Stimulated activated CD8-positive, alpha-beta memory T cell treated with anti-CD3 and anti-CD28 coated beads, Interleukin-7, amount 100 ng/mL, for 1 hour (primary cell): ENCODE measurements at places on chromosomes 7 and 10.

DNA sequence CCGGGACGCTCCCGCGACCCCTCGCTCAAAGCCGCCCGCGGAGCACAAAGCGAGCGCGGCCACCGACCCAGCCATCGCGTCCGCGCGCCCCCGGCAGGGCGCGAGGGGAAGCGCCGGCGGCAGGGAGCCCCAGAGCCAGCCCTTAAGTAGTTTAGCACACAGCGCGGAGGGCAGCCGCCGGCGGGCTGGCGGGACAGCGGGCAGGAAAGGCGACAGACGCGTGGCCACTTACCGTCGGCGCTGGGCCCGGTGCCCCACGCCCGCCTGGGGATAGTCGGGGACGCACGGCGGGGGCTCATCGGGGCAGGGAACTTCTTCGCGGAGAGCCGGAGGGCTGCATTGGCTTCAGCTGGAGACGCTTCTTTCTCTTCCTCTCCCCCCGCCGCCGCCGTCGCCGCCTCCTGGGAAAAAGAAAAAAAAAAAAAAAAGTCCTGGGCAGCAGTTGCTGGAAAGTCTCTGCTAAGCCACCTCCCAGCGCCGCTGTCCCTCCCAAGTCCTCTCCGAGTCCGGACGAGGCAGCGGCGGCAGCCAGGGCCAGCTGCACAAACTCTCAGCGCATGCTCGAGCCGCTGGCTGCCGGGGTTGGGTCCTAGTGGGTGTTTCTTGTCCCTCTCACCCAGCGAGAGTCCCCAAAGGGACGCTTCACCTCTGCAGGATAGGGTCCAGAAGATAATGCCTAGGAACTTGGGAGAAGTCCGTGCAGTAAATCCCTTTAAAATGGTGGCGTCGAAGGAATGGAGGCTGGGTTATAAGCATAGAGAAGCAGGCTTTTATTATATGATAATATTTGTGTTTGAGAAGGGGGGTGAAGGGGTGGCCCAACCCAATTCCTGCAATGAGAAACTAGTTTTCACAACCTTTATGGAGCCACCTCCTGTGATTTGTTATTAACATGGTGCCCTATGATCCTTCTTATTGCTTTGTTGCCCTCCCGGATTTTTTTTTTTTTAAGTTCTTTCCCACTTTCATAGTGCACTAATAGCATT, at the start of gene TSPAN12:
Gene TSPAN12, minus strand, starts transcription at position 557 of the 986 bp plus-strand sequence. CDS start 1,381 bp downstream, outside the sequence.
- DNase-seq: no peak

DNA sequence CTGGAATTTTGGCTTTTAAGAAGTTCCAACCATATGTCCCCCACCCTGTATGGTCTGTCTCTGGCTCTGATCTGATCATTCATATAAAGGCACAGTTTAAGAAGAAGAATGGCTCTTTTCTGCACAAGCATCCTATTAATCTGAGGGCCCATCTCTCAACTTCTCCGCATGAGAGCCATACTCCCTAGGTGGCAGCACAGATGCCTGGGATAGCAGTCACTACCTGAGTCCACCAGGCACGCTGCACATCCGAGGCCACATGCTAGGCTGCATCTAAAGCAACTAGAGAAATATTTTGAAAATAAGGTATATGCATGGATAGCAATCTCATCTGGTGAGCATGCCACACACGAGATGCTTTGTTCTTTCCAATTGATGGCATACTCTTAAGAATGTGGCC, 565.5 kb downstream of the PARD3 start:
- no peak for DNase-seq

DNA sequence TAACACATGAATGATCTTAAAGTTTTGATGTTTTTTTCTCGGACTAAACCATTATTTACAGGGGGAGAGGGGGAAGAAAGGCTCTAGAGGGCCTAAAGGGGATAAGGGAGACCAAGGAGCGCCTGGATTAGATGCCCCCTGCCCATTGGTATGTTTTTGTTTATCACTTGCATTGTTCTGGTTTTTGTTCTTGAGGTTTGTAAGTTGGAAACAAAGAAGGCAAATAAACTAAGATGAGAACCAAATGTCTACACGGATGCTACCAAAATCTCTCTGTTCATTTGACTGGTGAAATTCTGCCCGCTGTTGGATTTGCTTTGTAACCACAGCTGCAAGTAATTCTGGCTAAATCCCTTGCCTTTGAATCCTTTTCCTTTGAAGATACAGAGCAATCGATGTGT, 99.8 kb upstream of the MACROH2A2 start:
- no peak for DNase-seq

GRCh38 chr7:105827151-105827875, 49.1 kb downstream of the ATXN7L1 start:
- no peak for DNase-seq

DNA sequence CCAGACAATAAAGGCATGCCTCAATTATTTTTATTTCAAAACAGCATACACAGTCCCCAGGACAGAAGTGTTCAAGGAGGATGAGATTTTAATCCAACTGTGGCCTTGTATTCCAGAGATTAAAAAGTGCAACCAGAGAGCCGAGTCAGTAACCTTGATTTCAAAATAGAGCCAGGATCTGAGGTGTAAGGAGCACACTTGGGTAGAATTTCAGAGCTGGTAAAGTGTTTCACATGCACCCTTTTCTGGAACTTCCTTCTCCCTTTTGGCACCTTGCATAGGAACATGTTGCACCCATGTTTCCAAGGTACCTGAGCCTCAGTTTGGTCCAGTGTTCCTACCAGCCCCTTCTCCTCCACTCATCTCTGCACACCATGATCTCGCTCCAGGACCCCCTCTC, 225.1 kb downstream of the TRIL start:
- no peak for DNase-seq

DNA sequence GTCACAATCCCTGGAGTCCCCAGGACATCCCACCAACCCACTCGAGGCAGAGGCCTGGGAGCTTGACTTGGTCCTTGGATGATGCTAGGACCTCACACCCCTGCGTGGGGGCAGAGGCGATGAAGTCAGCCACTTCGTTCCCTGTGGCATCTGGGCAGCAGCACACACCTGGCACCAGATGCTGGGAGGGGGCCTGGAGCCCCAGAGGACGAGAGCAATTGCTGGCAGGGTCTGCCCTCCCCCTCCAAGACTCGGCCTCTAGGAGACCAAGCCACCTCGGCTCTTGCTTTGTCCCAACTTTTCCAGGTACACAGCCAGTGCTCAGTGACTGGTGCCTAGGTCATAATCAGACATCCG, 39.1 kb downstream of the DPYSL4 start:
- no peak for DNase-seq

GRCh38 chr7:44466300-44467216, 23.9 kb downstream of the NUDCD3 start:
- no peak for DNase-seq

GRCh38 chr10:106866244-106866845, 298.2 kb downstream of the SORCS1 start:
- DNase-seq: no peak

DNA sequence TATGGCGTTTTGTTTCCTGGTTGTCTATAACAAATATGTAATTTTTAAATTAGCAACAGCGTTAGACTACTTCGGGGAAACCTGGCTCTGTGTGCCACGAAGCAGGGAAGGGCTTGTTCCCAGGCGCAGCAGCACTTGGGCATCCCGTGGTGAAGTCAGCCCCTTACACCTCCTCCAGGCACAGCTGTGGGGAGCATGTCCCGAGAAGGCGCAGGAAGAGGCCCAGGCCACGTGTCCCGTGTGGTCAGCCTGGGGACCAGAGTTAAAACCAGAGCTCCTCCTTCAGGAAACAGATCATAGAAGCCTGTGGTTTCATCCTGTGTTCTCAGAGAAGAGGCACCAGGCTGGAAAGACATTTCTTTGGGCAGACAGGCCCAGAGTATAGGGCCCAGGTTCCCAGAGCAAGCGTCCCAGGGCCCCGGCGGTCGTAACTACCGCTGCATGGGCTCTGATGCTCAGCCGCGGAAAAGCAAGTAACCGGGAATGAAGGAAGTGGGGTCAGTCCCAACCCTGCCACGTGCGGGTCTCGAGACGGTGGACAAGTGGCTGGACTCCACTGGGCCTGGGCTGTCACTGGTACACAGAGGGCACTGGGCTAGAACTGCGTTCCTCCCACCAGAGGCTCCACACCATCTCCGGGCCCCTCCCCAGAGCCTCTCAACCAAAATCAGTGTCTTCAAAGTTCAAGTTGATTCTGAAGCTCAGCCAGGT, 7.1 kb downstream of the NUDT1 start:
- no peak for DNase-seq

DNA sequence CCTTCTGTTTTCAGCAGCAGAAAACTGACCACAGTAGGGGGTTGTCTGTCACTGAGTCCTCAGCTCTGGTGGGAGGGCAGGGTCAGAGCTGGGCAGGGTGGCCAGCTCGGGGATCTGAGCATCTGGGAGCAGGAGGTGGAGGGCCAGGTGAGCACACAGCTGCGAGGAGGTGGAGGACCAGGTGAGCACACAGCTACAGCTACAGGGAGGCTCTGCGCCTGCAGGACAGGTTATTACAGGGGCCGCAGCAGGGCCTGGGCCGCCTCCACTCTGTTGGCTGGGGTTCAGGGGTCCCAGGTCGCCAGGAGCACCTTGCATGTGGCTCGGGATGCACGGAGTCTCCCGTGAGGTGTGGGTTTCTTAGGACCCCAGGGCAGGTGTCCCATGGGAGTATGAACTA, 52.4 kb upstream of the PRKAR1B start:
- DNase-seq: no peak

GRCh38 chr10:78944723-78945312, 123.9 kb upstream of the ZMIZ1 start:
- DNase-seq: no peak

- no peak for DNase-seq
These were observed 14.4 kb upstream of the CRYGN start for GRCh38 chr7:151454305-151454704.

GRCh38 chr7:7427363-7427762, 108.3 kb downstream of the COL28A1 start:
- no peak for DNase-seq

GRCh38 chr10:11290156-11290890, 272.7 kb downstream of the CELF2 start:
- DNase-seq: no peak

DNA sequence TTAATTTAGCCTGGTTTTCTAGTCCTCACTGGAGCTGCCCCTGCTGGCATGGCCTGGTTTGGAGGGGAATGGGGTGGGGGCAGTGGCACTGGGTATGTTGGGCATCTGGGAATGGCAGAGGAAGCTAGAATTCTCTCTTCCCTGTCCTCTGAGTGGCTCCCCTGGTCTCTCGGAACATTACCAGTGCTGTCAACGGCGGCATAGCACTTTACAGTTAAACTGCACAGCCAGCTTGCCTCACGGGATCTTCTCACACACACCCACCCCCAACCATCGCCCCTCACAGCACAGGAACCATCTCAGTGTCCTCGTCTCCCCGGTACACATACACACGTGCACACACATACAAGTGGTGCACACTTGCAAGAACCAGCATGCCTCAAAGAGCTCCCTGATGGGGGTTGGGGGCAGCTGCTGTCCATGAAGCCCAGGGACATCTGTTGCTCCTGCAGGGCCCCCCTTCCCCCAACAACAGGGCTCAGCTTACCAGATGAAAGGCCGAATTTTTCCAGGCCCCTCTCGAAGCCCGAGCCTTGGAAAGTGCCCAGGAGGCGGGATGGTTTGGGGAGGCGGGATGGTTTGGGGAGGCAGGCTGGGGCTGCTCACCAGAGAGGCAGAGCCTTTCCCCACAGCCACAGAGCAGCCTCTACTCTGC, 41.0 kb downstream of the TSPAN15 start:
- no peak for DNase-seq

DNA sequence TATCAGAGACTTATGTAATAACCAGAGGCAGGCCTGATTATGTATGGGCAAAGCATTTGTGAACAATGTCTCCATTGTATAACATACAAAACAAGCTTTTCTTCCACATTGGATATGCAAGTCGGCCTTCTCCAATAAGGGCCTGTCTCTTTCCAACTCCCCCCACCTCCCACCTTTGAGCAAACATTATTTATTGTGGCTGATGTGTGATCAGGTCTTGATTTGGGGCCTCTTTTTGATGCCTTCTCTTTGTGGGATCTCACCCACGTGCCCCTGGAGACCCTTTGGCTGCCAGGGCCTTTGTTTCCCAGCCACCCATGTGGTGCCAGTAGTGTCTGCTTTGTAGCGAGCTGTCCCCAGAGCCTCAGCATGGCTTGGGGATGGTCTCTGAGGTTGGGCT, 53.0 kb downstream of the TCF7L2 start:
- DNase-seq: no peak

DNA sequence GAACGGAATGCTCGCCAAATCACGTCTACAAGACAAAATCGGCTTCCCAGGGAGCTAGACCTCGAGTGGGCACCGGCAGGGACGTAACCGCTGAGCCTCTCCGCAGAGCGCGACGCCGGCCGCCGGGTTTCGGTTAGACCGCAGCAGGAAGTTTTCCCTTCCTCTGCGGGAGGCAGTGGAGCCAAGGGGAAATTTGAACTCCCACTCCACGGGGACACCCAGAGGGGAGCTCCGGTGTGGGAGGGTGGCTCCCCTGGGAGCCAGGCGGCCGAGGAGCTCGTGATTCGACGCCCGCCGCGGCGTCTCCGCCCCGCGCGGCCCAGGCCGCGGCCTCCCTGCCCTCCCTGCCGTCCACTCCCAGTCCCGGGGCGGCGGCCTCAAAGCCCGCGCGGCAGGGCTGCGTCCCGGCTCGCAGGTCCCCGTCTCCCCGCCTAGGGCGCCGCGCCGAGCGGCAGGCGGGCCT, 426 bp downstream of the SYPL1 start:
- peak; percentile 4 for DNase-seq

DNA sequence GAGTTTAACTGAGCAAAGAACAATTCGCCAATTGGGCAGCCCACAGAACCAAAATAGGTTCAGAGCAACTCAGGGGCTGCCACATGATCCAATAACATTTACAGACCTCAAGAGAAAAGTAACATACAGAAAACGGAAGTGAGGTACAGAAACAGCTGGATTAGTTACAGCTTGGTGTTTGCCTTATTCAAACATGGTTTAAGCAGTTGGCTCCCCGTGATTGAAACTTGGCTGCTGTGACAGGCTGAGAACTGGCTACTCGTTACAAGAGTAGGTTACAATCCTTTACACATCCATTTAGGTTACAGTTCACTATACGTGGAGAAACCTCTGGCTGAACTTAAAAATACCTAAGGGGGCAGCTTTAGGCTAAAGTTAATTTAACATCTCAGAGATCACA, 673.1 kb upstream of the PHF14 start:
- DNase-seq: no peak

- DNase-seq: no peak
These were observed 456 bp upstream of the DLD start for GRCh38 chr7:107890493-107890961.

DNA sequence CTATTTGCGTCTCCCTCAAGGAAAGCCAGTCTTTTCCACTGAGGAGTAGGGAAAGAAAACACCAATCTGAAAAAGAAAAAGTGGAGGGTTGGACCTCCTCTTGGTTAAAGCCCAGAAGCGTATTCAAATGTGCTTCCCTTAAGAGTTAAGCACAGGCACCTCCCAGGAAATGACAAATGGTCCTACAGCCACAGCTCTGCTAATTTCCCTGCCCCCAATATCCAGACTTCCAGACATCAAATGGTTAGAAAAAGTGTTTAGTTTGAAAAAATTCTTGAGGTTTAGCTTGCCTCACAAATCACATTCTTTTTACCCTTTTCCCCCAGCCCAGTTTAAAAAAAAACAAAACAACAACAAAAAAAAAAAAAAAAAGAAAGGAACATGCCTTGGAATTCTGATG, 19.0 kb upstream of the COL1A2 start:
- DNase-seq: no peak
